NCI-H1930 (cell line): ENCODE measurements at places on chromosomes 6 and 20.

GRCh38 chr6:144066741-144067484 lies 28.5 kb downstream of the SF3B5 start:
- no peak for DNase-seq

GRCh38 chr20:14727485-14728150 lies 390.2 kb upstream of the FLRT3 start:
- no peak for DNase-seq

- DNase-seq, result no peak
Measured at GRCh38 chr20:62945771-62946339, 6.7 kb upstream of the SLC17A9 start.

DNA sequence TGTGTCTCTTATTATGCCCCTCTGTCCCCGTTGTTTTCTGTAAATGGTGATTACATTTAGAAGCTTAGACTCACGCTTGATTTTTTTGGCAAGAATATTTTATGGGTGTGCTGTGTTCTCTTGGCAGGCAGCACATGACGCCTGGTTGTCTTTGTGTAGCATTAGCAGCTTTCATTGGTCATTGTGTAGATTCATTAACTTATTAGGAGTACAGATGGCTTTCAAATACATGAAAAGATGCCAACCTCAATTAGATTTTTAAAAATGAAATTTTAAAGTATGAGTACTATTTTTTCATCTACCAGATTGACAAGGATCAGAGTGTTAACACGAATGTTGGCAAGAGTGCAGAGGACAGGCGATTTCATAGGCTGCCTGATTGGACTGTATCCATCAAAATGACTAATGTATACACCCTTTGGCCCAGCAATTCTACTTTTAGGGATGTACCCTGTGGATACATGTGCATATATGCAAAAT lies 15.2 kb downstream of the COX4I2 start:
- DNase-seq, result no peak

GRCh38 chr6:163842467-163842866 lies 427.9 kb downstream of the QKI start:
- DNase-seq, result no peak

- DNase-seq, result no peak
Measured at GRCh38 chr6:89501753-89502152, 68.8 kb downstream of the ANKRD6 start.

DNA sequence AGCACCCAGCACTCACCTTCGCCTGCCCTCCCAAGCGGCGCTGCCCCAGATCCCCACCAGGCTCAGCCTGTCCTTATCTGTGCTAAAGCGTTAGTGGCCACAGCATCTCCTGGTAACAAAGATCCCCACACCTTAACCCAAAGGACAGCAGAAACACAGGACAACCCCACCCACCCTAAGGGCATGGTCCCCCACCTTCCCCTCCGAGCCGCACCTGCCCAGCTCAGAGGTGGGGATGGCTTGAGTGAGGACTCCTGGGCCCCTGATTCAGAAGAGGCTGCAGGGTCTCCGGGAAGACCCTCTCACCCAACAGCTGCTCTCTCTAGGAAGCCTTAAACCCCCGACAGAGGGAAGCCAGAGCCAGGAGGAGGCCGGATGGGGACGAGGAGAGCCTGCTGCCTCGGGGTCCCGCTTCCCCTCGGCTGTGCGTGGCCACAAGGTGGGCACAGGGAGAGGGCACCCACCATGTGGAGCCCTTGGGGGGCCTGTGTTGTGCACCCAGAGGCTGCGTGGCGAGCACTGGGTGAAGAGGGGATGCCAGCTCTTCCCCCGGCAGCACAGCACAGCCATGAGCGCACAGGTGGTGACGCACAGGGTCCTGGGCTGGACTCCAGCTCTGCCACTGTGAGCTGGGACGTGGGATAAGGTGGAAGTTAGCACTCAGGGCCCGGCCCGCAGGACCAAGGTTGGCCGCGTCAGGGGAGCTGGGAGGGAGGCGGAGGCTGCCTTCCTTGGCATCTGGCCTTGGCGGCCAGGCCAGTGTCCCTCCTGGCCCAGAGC lies 31.9 kb upstream of the MRGBP start:
- DNase-seq, result no peak

DNA sequence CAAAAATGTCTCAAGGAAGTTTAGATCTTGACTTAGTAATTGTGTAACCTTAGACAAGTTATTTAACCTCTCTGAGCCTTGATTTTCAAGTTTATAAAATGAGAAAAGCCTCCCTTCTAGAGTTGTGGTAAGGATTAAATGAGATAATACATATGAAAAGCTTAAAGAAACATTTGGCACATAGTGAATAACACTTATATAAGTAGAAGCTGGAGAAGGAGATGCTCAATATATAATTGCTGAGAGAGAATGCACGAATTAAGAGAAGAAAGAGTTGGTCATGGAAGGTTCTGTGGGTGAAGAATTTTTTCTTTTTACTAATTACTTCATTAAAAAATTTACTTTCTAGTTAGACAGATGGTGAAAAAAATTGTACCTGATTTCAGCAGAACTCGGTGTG lies 5.3 kb downstream of the ACSS2 start:
- no peak for DNase-seq

DNA sequence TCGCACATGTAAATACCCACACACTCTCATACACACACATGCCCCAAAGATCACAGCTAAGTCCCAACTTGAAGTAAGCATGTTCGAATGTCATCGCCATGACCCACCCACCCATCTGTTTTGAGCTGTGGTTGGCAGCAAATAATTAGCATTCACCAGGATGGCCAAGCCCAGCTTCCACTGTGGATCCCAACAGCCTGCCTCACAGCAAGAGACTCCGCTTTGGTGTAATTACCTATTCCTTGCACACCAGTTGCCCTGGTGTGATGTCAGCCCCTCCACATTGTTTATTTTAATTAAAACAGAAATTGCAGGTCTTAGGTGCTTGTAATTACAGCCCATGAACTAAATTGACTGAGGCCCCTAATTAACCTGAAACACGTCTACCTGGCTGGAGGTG lies 81.1 kb downstream of the MAFB start:
- no peak for DNase-seq
